ENCODE measurements at places on chromosomes 3 and 15.

DNA sequence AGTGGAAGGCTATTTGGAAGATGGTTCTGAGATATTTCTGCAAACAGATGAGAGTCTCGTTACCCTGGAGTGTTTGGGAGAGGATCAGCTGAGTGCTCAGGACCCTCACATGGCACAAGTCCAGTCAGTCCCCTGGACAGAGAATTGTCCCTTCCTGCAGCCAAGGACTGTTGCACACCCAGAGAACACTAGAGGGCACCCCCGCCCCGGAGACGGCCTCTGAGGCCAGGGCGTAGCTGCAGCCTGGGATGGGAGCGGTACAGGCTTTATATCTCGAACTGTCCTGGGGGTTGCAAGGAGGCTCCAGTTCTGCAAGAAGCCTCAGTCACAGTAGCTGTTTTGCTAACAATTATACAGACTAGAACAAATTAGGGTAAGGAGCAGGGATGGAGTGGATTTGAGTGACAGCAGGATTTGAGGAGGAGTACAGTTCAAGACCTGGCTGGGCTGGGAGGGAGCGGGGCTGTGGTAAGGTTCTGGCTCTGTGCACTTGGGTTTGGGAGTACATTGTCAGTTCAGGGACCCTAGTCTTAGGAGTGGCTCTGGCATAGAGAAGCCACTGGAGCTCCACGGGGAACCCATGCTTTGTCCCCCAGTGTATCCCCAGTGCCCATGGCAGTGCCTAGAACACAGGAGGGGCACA lies 67.6 kb upstream of the HACD2 start:
- DNase-seq: peak; percentile 49

DNA sequence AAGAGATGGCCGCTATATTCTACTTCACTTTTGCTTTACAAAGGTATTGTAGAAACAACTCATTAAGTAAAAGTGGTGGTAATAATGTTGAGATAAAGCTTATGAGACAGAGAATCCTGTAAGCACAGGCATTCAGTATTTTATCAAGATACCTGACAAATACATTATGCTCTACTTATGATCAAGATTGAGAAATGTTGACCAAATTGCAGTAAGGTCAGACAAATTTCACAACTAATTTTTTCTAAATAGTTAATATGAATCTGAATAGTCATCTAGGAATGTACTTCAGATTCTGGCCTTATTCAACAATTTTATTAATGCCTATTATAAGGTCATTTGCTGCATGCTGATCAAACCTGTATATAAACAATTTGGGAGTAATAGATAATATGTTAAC lies 95.1 kb upstream of the MBNL1 start:
- DNase-seq: no peak

- no peak for DNase-seq
Measured at GRCh38 chr3:109806929-109807328, 469.6 kb upstream of the DPPA4 start.

DNA sequence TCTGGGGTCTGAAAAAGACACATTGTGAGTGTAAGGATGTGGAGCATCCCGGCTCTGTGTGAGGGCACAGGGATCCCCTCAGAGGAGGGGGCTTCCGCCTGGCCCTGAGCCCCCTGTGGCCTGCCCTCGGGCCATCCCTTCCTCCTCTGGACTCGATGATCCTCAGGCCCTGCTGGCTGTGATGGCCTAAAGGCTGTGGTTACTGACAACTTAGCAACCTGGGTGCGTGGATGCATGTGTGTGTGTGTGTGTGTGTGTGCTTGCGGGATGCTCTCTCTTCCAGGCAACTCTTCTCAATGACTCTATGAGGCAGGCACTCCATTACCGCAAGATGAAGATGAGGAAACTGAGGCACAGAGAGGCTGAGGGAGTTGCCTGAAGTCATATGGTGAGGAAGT lies 66.0 kb downstream of the ASB7 start:
- DNase-seq: no peak

DNA sequence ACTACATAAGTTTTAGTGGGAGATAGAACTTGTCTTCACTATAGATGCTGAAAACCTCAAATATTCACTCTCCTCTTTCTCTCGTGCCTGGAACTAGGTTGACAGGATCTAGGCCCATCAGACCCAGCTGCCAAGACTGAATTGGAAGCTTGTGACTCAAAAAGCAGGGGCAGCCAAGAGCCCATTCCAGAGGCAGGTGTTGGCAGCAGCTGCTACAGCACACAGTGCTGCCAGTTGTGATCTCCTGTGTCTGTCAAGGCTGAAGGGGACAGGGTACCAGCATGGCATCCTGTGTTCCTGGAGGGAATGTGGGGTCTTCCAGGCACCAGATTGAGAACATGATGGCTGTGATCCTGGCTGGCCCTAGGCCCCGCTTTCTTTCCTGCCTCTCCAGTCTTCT lies 92.5 kb upstream of the MB21D2 start:
- DNase-seq: no peak

- no peak for DNase-seq
Measured at GRCh38 chr3:177961784-177962183, 574.5 kb upstream of the KCNMB2 start.

DNA sequence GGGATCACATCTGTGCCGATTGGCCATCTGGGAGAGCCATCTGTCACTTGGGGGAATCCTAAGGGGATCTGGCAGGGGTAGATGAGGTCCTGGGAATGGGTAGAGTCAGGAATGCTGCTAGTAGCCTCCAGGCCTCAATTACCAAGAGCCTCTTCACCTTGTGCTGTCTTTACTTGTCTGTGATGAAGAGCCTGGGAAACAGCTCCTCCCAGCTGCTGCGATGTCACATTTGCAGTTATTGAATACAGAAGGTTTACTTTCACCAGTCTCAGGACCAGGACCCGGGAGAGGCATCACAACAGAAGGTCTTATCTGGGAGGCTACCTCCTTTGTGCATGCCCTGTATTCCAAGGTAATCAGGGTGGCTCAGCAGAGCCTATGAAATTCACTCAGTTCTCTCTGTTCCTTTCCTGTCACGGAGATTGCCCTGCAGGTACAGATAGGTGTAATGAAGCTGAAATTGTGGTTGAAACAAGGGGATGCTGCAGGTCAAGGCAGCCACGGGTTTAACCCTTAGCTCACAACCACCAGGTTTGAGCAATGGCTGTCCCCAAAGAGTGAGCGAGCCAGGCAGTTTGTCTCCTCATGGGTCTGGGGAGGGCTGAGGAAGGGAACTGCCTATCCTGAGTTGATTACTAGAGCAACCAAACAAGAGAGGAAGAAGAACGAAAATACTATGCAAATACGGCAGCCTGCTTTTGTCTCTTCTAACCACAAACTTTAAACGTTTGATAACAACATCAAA lies 298.9 kb upstream of the RORA start:
- no peak for DNase-seq

GRCh38 chr3:54865316-54865715 lies 62.5 kb downstream of the LRTM1 start:
- DNase-seq: no peak

- no peak for DNase-seq
Measured at GRCh38 chr3:62376906-62377877, 3.8 kb upstream of the FEZF2 start.

GRCh38 chr3:135865085-135865484 lies 100.4 kb upstream of the PPP2R3A start:
- DNase-seq: no peak
